Heart right ventricle (tissue), 16 donors: ENCODE measurements at places on chromosomes 2 and 18. TPM values are rescaled to one million over a fixed set of nuclear protein-coding genes. Genes with fewer than 3 reads are reported as not detected.

DNA sequence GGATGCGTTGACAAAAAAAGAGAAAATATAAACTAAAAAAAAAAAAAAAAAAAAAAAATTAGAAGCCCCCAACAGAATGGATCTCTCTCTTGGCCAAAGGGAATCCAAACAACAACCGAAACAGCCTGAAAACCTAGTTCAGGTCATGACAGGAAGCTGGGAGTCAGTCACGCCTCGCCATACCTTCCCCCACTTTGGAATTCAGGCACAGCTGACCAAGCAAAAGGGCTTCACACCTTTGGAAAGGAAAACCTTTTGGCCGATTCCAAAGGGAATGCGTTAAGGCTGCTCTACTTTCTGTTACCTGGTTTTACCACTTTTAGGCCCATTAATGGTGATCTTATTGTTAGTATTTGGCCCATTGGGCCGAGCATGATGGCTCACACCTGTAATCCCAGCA, 17.9 kb upstream of the RMC1 start:
- H3K4me3 ChIP-seq: no peak overlapping the region
- no peak overlapping the region for H3K27ac ChIP-seq
- peaks cover 16% of the 10 kb centered on the region for H3K4me1 ChIP-seq
- H3K36me3 ChIP-seq: no peaks in the 10 kb centered on the region
- no peaks in the 10 kb centered on the region for H3K27me3 ChIP-seq
- DNase-seq: no peak

DNA sequence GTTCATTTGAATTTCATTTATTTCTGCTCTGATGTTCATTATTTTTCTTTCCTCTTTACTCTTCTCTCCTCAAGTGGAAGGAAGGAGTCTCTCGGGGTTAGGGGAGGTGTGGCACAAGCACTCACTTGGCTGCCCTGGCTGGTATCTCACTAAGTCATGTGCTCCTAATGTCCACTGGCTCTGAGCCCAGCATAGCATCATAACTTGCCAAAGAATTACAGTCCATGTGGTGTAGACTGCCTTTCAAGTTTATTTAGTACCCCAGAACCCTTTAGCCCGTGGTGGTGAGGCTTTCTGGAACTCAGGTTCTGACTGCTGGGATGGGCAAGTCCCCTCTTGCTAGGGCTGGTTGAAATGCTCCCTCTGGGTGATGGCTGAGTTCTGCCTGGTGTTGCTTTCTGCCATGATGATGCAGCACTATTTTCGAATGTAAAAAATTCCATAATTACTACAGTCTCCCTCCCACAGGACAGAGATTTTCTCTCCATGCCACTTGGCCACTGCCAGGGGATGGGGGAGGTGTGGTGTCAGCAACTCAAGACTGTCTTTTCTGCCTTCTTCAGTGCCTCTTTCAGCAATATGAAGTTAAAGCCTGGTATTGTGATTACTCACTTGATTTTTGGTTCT, 22.2 kb downstream of the SPAG16 start:
- DNase-seq: peak; percentile 13
- H3K27ac ChIP-seq: no peak overlapping the region
- peaks cover 6% of the 10 kb centered on the region for H3K4me1 ChIP-seq

DNA sequence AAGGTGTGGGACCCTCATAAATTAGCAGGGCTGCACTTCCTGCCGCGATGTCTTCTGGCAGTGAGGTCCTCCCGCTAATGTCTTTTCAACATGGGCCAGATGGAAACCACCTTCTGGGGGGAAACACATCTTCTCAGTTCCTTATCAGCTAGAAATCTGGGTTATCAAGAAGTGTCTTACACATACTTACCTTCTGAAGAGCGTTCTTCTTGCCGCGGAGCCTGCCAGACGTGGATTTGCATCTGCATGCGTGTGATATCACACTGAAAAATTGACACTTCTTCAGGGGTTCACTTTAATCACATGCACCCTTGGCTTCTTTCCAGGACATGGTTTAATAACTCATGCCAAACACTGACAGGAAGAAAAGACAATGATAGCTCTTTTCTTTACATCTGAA, 163.5 kb upstream of the SOX11 start:
- DNase-seq: no peak
- H3K27me3 ChIP-seq: no peaks in the 10 kb centered on the region

DNA sequence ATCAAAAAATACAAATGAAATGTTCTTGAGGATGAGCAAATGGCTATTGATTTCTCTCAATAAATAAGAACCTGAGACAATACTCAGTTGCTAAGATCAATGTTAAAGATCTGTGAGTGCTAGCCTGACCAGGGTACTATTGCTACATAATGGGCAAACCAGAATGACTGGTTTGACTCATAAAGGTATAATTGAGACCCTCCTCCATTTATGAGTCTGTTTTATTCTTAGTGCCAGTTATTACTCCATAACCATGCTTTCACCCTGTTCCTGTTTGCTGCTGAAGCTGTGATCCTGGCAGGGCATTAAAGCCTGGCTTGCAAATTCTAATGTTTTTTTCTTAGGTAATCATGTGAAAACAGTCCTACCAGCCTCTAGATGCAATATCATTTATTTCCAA, 56.6 kb upstream of the PPM1B start:
- H3K36me3 ChIP-seq: no peaks in the 10 kb centered on the region
- no peak for DNase-seq
- no peak overlapping the region for H3K27ac ChIP-seq
- H3K27me3 ChIP-seq: no peaks in the 10 kb centered on the region

DNA sequence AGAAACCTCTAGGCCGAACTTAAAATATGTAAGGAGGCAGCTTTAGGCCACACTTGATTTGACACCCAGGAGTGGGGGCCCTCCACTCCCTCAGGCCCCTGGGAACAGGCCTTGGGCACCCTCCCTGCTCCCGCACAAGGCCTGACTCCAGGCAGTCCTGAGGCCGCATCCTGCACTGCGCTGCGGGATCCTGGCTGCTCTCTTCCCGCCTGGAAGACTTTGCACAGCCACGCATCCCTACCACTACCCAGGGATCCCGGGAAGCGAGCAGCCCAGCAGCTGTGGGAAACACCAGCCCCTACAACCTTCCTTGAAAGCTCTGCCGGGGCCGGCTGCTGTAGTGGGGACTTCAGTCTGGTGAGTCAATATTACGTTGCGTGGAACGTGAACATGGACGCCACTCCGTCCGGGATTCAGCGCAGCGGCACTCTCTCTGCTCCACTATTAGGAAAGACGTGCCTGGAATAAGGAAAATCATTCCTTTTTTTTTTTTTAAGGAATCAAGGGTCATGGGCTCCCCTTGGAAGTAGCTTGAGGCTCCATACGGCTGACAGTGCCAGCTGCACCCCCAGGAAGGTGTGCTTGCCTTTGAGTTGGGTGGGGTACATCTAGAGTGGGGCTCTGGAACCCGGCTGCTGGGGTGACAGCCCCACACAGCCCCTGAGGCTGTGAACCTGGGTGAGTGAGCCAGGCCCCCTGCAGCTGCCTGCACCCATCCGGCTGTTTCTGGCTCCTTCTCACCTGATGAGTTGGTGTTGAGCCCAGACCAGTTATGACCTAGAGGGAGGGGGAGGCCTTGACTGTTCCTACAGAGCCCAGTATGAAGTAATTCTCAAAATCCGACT, 119.2 kb upstream of the TMEM18 start:
- no peaks in the 10 kb centered on the region for H3K27me3 ChIP-seq
- no peak for DNase-seq
- H3K4me3 ChIP-seq: no peak overlapping the region
- no peaks in the 10 kb centered on the region for H3K36me3 ChIP-seq
- no peaks in the 10 kb centered on the region for H3K4me1 ChIP-seq

GRCh38 chr2:100882645-100883613, 63.0 kb downstream of the NPAS2 start:
- H3K27me3 ChIP-seq: no peaks in the 10 kb centered on the region
- no peaks in the 10 kb centered on the region for H3K36me3 ChIP-seq
- no peak overlapping the region for H3K27ac ChIP-seq
- H3K4me1 ChIP-seq: peaks cover 13% of the 10 kb centered on the region
- H3K4me3 ChIP-seq: no peak overlapping the region

DNA sequence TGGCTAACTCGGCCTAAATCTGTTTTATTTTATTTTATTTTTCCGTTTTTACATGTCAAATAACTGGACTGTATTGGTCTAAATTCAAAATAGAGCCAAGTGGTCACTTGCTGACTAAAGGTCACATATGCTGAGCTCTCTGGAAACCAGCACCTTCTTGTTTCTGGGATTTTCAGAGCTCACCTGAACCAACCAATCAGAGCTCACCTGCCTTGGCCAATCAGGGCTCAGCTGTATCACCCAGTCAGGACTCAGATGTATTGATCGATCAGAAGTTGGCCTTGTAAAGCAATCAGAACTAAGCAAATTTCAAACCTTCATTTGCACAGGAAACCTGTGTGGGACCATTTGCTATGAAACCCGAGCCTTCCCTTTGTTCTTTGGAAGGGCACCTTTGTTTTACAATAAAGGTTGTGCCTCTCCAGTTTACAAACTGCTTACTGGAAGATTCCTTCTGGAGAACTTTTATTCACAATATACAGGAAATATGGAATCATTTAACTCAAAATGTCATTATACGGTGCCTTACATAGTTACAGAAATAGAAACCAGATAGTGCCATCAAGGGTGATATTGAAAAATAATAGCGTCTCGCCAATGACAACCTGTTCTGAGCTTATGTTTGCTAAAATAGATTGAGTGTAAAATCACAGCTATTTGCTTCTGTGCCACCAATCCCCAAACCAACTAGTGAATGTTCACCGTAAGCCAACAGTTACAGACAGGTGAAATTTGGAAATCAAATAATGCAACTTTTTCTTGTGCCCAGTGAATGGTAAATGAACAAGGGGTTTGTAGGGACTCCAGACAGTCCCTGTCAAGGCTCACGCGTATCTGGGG, 17.3 kb upstream of the PSD4 start:
- no peak for DNase-seq
- H3K4me3 ChIP-seq: no peak overlapping the region
- peaks cover 19% of the 10 kb centered on the region for H3K27me3 ChIP-seq
- no peak overlapping the region for H3K27ac ChIP-seq

GRCh38 chr18:24136967-24137373, 1.9 kb upstream of the CABYR start:
- H3K4me1 ChIP-seq: peaks cover 6% of the 10 kb centered on the region
- H3K27me3 ChIP-seq: no peaks in the 10 kb centered on the region
- H3K36me3 ChIP-seq: no peaks in the 10 kb centered on the region

DNA sequence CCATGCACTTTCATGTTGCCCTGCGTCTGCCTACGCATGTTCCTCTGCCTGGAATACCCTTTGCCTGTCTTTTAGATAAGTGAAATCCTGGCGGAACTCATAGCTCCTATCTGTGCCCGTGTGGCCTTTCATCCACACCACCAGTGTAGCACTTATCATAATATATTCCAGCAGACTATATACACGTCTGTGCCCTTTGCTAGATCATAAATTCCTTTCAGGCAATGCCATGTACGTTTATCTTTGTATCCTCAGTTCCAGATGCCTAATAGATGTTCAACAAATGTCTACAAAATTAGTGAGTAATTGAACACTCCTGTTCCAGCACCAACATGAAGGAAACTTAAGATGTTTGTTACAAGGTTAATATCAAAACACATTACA, 106.9 kb downstream of the COLEC12 start:
- H3K27me3 ChIP-seq: no peaks in the 10 kb centered on the region
- H3K27ac ChIP-seq: no peak overlapping the region
- H3K36me3 ChIP-seq: no peaks in the 10 kb centered on the region
- DNase-seq: no peak
- peaks cover 36% of the 10 kb centered on the region for H3K4me1 ChIP-seq

DNA sequence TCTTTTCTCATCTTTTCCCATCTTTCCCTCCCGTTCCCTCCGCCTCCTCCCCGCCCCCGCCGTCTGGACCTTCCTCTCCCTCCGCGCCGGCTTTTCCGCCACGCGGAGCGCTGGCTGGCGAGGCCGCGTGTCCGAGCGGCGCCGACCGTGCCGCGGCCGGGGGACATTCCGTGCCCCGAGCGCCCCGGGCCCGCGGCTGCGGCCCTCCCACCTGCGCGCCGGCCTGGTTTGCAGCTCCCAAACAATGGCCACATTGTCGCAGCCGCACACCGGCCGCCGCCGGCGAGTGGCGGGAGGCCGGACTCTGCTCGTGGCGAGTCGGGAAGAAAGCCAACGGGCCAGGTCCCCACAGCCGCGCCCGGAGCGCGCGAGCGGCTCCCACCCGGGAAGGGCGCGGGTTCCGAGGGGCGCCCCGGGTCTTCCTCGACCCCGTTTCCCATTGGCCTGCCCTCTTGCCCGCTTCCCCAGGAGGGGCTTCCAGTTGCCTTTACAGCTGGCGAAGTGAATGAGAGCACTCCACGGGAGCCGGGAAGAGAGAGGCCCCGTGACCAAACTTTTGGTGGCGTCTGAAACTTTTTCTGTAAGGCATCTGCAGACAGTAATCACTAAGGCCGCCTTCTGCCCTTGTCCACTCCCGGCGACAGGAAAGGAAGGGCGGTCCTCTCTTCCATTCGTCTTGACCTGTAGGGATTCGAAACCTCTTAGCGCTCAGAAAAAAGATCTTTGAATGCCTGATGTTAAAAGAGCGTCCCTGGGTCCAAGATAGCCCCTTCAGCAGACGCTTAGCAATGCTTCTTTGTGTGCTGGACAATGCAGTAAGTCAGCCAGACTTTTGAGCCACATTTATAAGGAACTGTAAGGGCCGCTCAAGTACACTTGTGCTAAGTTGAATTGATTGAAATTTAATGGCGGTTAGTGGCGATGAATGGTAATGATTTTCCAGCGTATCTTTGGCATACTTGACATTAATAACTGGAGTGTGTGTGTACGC, 6.2 kb downstream of the GLI2 start:
- no peak for DNase-seq
- no peaks in the 10 kb centered on the region for H3K4me1 ChIP-seq
- H3K27ac ChIP-seq: peak overlapping the region; percentile 49
- peak overlapping the region; percentile 48 for H3K4me3 ChIP-seq
- H3K27me3 ChIP-seq: peaks cover 85% of the 10 kb centered on the region

DNA sequence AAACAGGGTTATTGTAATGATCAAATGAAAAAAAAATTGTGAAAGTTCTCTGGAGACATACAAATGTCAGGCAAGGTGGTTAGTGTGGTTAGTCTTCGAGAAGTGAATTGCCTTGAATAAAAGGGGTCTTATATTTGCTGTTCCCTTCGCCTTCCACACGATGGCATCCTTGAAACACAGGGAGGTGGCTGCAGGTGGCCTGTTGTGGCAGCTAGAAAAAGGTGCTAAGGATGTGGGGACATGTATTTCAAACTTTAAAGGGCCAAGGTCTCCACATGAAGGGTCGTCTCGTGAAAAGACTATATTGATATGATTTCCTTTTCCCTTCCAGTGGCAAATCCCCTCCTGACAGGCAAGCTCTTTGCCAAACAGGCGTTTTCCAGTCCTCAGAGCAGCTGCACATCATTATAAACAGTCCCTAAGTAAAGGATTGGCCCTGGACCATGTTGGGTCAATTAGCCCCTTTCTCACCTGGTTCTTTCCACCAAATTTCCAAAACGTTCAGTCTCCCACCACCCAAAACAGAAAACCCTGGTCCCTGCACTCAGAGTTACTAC, 68.5 kb downstream of the COPS8 start:
- no peaks in the 10 kb centered on the region for H3K27me3 ChIP-seq
- no peak overlapping the region for H3K27ac ChIP-seq
- H3K36me3 ChIP-seq: no peaks in the 10 kb centered on the region

GRCh38 chr2:59583173-59583765, 970.2 kb downstream of the BCL11A start:
- no peak for DNase-seq
- no peaks in the 10 kb centered on the region for H3K27me3 ChIP-seq
- no peaks in the 10 kb centered on the region for H3K4me1 ChIP-seq
- no peak overlapping the region for H3K27ac ChIP-seq
- no peak overlapping the region for H3K4me3 ChIP-seq

The ABCG8 gene
- not detected for total RNA-seq

The ECEL1 gene
- not detected for total RNA-seq

The ACP1 gene
- total RNA-seq: 74.0 TPM

The PXDN gene
- total RNA-seq: 12.3 TPM
